ENCODE measurements at places on chromosomes 3 and 15.

DNA sequence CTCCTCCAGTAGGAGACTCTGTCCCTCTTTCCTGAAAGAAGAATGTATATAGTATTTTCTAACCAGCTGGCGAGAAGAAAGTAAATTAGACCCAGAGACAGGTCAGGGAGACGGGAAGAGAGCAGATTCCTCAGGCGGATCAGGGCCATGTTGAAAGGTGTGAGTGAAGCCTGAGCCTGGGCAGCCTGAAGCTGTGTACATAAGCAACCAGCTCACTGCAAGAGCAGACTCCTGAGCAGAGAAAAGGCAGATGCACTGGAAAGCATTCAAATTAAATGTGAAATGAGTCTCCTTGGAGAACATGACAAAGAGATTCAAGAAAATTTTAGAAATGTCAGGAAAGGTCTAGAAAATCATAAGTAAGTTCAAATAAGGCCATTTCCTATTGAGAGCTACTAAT lies 165.8 kb downstream of the GOLIM4 start:
- DNase-seq, result no peak

GRCh38 chr3:142115867-142116668 lies 33.3 kb downstream of the TFDP2 start:
- DNase-seq, result no peak

DNA sequence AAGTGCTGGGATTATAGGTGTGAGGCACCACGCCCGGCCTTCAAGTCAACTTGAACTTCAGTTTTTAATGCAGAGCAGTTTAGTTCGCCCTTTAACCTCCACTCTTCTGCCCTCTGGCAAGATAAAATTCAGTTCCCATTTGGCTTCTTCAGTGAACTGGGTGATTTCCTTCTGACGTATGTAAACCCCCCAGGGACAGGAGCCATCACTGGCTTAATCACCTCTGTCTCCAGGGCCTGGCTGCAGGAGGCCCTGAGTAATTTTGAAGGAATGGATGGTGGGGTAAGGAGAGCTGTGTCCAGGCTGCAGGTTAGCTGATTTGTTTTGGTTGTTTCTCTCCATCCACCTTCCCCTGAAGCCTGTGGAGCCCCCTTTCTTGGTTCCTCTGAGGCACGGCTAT lies 11.9 kb downstream of the MCM2 start:
- no peak for DNase-seq

DNA sequence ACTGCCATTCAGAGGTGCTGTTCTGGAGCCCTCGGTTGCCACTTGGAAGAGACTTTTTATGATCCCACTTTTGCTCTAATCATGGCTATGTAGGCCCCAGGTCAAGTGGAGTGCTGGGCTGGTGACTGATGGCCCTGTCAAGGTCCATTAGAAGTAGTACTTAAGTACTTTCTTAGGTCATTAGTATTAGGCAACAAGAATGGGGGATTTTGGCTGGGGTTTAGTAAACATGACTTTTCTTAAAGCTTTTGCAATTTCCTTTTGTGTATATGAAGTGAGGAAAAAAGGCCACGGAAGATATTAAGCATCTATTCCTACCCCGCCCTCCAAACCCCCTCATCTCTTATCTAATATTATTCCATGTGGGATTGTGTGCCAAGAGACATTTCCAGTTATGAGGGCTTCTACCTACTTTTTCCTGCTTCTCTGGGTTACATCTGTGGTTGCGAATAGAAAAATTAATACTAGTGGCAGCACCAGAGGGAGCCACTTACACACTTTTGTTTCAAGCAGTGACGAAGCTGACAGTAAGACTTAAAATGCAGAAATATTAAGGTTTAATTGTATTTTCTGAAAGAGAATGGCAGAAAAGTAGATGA lies 13.9 kb downstream of the NLGN1 start:
- DNase-seq, result no peak

DNA sequence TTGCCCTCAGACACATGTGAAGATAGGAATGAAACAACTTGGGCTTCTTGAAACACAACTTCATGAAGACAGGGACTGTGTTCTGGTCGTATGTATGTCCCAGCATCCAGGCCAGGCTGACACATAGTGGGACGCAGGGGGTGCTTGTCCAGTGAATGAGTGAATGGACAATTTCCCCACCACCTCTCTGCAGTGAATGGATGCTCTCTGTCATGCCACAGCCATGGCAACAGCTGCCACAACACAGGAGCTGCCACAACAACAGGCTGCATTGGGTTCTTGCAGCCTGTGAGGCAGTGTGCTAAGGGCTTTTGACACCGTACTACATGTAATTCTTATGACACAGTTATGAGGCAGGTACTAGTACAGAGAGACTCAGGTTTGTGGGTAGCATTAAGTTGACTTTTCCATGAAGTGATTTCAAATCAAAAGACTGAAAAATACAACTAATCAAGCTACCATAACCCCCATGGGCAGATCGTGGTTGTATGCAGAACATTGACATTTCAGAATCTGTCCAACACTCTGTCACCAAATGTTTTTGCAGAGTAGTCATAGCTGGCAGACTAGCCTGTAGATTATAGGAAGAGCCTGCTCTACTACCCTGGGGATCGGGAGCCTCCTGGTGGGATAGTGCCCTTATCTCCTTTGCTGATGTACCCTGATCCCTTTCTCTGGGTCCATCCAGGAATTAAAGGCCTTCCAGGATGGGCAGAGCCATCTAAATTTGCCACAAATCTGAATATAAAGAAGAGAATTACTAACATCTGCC lies 40.8 kb downstream of the CLSTN2 start:
- no peak for DNase-seq

GRCh38 chr3:119318876-119319275 lies 24.7 kb downstream of the ARHGAP31 start:
- no peak for DNase-seq

DNA sequence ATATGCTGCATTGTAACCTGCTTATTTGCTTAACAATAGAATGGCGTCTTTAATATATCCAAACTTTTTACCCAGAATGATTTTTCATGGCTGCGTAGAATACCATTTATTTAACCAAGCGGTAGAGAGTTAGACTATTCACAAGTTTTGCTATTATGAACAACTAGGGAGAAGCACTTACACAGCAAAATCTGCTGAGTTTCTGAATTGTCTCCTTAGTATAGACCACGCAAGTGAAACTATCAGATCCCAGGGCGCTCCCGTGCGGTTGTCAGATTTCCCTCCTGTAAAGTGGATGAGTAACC lies 12.6 kb upstream of the ADPGK start:
- no peak for DNase-seq

DNA sequence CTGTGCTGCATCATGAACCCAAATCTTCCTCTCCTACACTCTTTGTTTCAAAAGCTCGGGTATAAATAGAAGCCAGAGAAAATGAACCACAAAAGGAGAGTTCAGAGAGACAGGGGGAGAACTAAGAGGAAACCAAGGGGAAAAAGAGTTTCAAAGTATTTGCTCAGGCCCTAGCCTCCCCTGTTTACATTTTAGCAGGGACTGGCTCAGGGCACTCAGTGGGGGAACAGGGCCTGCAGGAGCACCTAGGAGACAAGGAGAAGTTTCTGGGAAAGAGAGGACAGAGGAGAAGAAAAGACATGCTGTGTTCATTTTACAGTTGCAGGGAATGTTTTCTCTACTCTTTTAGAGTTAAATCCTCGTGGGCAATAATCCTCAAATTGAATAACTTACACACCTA lies 8.5 kb upstream of the IL17RD start:
- DNase-seq, result no peak

- no peak for DNase-seq
These were observed 51.6 kb downstream of the ATG7 start for GRCh38 chr3:11323813-11324212.

Data from stimulated activated CD4-positive, alpha-beta T cell treated with anti-CD3 and anti-CD28 coated beads, Interleukin-12 subunit alpha, Interleukin-12 subunit beta, amount 100 ng/mL, for 24 hours (primary cell).